Fibroblast of upper back skin (primary cell): ENCODE measurements at places on chromosomes 6 and 20.

DNA sequence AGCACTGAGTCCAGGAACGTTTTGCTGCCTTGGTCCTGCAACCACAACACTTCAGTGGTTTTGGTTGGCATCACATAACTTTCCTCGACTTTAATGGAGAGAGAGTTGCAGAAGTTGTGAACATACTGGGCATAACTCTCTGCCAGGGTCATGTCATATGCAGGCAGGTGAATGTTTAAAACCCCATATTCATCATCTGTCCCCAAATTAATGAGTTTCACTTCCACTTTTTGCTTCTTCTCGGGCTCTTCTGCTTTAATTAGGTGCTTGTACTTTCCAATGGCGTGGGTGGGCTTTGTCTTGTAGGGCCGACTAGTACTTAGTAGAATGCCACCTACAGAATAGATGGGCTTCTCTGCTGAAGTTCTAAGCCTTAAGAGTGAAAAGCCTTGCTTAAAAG is 45.2 kb upstream of the TFAP2A start:
- DNase-seq, result no peak

DNA sequence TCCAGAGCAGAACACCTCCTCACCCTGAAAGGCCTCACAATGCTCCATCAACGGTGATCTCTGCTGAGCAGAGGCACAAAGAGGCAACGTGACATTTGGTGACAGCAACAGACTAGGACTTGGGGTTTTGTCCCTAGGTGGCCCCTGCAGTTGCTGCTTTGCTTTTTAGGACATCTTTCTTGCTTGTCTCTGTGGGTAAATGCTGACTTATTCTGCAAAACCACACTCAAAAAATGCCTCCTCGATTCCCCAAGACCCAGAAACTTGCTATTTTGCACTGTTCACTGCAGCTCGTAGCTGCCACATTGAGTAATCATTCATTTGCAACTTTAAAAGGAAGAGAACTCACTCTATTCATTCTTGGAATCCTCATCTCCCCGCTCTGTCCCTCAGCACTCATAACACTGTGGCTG is 209.9 kb downstream of the LY86 start:
- DNase-seq, result no peak

GRCh38 chr6:112691289-112691688 is 344.2 kb downstream of the RFPL4B start:
- peak; percentile 94 for DNase-seq

GRCh38 chr6:43706788-43707187 is 19.2 kb upstream of the MRPS18A start:
- no peak for DNase-seq

DNA sequence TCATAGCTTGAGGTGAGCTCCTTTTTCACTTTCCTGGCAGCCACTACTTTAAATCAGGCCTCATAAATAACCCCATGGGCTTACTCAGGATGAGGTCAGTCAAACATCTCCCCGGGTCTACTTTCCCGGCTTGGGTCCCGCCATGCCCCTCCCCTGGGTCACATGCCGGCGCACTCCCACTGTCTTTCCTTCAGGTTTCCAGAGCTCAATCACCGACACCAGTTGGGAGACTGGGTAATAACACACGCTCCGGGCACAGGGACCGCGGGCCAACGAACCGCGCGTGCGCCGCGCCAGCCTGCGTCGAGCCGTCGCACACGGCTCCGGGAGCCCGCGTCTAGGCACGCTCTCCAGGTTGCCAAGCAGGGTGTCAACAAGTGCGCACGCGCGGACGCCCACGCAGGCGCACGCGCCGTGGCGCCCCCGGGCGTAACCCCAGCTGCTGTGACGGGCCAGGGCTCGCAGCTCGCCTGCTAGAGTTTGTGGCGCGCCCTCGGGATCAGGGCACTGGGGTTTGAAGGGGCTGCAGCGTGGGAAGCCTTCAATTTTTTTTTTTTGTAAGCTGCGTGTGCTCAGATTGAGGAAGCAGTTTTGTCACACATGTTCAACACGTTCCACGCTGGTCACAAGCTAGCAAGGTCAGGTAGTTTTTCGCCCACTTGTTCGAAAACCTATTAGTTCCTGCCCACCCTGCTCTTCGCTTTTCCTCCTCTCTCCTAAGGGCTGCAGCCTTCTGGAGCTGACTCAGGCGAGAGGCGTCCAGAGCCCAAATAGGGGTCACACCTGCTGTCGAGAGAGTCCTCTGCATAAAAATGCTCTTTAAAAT is 31.8 kb downstream of the TFAP2B start:
- DNase-seq, result no peak

- DNase-seq, result no peak
Observed at GRCh38 chr20:59123011-59123677, 40.5 kb upstream of the ZNF831 start.

GRCh38 chr6:40960742-40961430 is 78.1 kb downstream of the UNC5CL start:
- DNase-seq, result no peak

GRCh38 chr20:56653211-56653610 is 24.1 kb downstream of the TFAP2C start:
- no peak for DNase-seq

GRCh38 chr20:14556206-14556605 is 218.8 kb upstream of the FLRT3 start:
- peak; percentile 35 for DNase-seq

DNA sequence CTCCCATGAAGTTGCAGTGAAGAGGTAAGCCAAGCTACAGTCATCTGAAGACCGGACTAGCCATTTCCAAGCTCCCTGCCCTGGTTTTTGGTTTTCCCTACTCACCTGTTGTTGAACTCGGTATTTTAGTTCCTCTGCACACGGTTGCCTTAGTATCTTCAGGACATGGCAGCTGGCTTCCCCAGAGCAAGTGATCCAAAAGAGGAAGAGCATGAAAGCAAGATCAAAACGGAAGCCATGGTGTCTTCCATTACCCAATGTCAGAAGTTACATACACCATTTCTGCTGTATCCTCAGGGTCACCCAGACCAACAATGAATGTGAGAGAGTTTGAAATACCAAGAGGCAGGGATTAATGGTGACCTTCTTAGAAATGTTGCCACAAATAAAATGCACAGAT is 276.6 kb upstream of the CNR1 start:
- no peak for DNase-seq

DNA sequence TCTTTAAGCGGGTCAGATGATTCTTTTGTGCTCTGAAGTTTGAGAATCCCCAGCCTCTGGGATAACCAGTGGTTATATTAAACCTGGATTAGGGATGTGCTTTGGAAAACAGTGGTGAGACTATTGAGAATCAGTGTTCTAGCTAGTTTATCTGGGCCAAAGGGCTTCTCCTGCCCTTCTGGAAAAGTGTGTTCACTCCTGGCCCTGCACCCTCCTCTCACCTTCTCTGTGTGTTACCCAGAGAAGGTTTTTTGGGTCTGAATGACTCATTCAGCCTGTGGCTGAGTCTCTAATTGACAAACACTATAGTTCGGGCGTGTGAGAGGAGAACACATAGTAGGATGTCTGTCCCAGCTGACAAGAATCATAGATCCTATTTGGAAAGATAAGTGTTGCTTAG is 66.7 kb downstream of the LRRC1 start:
- no peak for DNase-seq

- DNase-seq, result peak; percentile 98
Observed at GRCh38 chr6:10722820-10723566, at the start of gene TMEM14C. Gene TMEM14C, plus strand, starts transcription at chr6:10723070. Its CDS starts 1,544 bp downstream, at chr6:10724614.

- DNase-seq, result peak; percentile 67
Observed at GRCh38 chr6:159174263-159174969, 5.2 kb downstream of the FNDC1 start.

- no peak for DNase-seq
Observed at GRCh38 chr6:167462514-167463312, 137.8 kb downstream of the TTLL2 start.

DNA sequence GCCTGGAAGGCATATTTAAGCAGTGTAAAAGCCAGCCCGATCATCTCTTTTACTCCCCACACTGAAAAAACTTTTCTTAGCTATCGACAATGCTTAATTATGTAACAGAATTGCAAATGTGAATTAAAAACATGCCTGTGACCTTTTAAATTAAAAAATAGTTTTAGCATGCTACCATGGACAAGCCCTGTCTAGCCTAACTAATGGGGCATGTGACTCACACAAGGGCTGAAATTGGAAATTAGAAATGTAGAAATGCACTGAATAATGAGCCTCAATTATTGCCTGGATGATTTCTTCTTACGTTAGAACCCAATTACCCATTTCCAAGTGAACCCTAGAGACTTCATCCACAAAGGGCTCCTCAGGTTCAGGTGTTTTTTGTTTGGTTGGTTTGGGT is 82.7 kb downstream of the SIM1 start:
- DNase-seq, result no peak

GRCh38 chr6:24547243-24547642 is 52.5 kb downstream of the ALDH5A1 start:
- peak; percentile 9 for DNase-seq

DNA sequence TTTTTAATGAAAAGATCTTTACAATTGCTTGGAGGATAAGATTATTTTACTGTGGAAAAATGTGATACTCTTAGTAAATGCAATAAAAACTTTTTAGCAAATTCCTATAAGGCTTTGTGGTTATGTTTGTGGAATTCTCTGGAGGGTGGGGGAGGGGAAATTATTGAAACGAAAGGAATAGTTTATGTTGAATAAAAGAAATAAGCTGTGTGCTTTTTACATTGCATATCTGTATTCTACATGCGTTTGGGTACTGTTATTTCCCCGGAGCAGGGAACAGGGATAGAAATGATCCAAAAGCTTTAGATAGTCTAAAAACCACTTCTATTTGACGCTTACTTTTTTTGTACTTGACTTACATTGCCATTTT is 143.8 kb downstream of the SLC16A10 start:
- peak; percentile 77 for DNase-seq

GRCh38 chr6:104705095-104705707 is 154.5 kb downstream of the HACE1 start:
- peak; percentile 71 for DNase-seq

- no peak for DNase-seq
Observed at GRCh38 chr20:47703748-47704147, 81.5 kb downstream of the SULF2 start.

DNA sequence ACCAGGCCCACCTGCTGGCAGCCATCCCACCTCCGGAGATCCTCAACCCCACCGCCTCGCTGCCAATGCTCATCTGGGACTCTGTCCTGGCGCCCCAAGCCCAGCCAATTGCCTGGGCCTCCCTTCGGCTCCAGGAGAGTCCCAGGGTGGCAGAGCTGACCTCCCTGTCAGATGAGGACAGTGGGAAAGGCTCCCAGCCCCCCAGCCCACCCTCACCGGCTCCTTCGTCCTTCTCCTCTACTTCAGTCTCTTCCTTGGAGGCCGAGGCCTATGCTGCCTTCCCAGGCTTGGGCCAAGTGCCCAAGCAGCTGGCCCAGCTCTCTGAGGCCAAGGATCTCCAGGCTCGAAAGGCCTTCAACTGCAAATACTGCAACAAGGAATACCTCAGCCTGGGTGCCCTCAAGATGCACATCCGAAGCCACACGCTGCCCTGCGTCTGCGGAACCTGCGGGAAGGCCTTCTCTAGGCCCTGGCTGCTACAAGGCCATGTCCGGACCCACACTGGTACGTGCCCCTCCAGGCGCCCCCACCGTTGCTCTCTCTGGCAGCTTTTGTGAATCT is 1.1 kb downstream of the SNAI1 start:
- no peak for DNase-seq

DNA sequence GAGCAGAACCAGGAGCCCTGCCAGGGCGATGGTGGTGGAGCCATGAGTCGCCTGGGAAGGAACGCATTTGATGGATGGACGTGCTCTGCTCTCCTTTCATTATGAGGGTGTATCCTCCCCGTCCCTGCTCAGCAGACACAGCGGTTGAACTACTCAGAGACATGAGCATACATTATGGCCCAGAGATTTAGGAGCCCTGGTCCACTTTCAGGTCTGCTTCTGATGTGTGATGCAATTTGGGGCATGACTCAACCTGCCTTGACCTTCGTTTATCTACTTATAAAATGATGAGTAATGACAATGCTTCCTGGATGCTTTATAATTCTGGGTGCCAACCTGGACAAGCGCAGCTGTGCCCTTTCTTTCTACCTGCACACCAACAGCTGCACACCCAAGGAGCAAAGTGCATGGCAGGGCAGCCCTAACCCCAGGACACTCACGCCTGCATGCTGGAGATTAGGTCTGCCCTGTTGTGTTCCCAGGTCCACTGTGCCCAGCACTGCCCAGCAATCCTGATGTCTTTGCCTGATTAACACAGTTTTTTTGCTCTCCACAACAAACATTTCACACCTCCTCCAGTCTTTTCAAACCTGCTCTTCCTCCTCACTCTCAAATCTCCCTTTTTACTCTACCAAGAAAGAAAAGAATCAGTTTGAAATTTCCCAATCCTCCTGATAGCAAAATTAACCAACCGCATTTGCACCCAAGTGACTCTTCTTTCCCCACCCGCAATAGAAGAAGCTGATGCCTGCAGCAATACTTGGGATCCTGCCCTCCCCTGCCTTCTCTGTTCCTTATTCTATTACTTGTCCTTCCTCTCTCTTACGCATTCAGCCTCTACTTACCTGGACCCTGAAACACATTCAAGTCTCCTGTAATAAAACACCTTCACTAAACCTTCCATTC is 81.2 kb downstream of the EZR start:
- peak; percentile 43 for DNase-seq

DNA sequence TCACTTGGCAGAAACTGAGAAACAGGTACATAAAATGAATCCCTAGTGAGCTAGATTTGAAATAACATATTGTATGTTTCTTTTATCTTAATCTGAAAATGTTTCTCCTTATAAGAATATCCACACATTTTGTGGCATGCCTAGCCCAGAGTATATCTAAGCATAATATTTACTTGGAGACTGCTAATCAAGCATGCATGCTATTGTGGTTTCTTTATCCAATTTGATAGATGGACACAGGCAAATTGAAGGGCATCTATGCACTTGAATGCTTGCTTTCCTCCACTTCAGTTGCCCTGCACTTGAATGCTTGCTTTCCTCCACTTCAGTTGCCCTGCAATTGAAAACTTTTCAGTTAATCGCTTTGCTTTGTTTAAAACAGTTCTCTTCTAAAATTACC is 729.8 kb downstream of the TBC1D32 start:
- DNase-seq, result no peak

DNA sequence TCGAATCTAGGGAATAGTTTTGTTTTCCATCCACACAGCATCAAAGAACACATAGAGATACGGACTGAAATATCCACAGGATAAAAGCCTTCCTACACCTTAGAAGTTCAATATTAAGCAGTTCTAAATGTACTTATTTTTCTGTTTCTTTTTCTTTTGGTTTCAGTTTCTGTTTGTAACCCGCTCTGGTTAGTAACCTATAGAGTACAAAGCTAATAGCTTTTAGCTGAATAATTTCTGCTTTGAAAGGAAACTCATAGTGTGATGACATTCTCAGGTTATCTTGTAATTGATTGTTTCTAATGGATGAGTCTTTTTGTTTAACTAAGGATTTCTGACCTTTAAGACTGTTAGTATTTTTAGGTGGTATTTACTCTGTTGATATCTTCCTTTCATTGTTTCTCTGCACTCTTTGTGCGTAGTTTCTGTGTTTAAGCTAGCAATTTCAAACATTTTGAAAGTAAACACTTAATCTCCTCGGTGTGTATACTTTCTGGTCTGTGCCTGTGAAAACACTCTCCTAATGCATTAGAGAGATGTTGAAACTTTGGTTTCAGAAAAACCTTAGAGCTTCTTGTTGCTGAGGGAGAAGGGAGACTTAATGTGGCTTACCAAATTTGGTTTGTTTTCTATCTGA is 385.5 kb downstream of the HDGFL1 start:
- no peak for DNase-seq

- no peak for DNase-seq
Observed at GRCh38 chr20:9467995-9468394, 46.4 kb upstream of the LAMP5 start.
